ENCODE measurements at places on chromosomes 7 and 10. TPM values are rescaled to one million over a fixed set of nuclear protein-coding genes. Genes with fewer than 3 reads are reported as not detected.

Gene CHST3
- 24.1 TPM for total RNA-seq

Gene HIPK2
- 40.9 TPM for total RNA-seq

Gene SDK1
- 18.6 TPM for total RNA-seq

Gene MLLT10
- total RNA-seq, result 28.4 TPM

Gene STK32C
- 4.8 TPM for total RNA-seq

Gene AFAP1L2
- total RNA-seq, result 20.3 TPM

Gene PAX2
- total RNA-seq, result not detected

Gene PRTFDC1
- total RNA-seq, result 3.0 TPM

DNA sequence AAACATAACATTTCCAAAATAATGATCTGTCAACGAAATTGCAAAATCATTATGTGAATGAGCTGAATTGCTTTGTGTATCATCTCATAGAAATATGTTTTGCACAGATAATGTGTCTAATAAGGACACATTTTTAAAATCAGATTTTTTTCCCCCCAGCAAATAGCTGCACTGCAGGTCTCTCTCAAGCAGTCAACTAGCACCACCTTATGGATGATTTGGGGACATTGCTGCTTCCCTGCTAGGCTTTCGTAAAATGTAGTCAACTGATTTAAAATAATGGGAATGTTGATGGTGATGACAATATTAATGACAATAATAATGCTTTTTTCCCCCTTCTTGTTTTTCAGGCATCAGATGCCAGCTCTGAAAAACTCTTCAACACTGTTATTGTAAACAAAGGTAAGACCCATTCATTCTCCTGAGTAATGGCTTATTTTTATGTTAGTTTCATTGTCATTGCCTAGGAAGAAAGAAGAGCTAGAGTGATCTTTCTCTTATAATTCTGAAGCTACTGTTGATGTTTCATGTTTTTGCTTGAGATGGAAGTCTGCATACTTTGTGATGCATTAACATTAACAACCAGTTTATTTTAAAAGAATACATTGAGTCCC, 433.6 kb upstream of the GALNT17 start:
- no peak for DNase-seq

GRCh38 chr10:43048301-43049051, 28.4 kb upstream of the RET start:
- DNase-seq, result no peak

DNA sequence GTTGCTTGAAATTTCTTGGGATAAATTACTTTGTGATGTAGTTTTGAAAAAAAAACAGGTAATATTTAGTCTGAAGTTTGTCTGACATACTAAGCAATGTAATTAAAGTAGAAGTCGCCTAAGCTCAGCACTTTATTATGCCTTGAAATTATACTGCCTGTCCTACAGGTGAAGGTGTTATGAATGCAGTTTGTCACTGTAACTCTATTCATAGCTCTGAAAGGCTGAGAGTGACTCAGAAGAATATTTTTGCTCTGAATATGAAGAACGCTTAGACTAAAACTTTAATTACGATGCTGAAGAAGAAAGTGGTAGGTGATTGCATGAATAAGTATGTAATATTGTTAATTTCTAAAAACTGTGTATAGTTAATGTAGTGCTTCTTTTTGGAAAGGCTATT, 9.2 kb downstream of the CFTR start:
- no peak for DNase-seq

DNA sequence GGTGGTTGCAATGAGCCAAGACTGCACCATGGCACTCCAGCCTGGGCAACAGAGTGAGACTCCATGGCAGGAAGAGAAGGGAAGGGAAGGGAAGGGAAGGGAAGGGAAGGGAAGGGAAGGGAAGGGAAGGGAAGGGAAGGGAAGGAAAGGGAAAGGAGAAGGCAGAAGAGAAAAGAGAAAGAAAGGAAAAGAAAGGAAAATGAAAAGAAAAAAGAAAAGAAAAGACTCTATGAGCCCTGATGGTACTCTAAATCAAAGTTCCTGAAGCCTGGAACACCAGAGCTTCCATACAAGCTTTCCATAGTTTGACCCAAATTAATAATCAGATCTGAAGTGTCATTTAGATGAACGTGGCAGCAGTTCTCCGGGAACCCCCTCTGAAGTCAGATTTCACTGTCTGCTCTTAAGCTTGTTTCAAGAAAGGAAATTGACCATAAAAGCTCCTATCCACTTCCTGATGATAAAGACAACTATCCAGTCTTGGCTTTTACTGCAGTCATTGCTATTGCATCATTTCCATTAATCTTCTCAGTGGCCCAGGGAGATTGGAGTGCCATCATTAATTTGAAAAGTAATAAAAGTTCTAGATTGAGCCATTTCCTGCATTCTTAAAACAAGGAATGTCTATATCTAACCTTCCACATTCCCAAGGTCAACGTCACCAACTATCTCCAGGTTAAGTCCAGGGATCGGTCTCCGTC, 44.2 kb upstream of the FRMD4A start:
- DNase-seq, result no peak

DNA sequence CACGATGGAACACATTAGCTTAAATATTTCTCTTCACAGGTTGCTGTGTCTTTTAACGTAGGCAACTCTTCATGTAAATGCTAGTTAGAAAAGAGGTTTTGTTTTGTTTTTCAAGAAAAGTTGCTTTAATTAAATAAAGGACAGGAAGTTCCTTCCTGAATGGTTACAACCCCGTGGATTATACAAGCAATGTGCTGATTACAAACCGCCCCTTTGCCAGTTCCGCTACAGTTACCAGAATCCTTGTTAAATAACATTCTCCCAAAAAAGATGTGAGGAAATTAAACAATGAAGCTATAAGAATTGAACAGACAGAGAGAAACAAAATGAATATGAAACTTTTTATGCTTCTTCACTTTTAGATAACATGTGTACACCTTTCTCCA, 75.1 kb downstream of the LYZL2 start:
- no peak for DNase-seq

- DNase-seq, result no peak
Observed at GRCh38 chr7:139153832-139154231, 44.3 kb upstream of the ZC3HAV1 start.

GRCh38 chr10:49309691-49310411, 10.9 kb downstream of the C10orf71 start:
- DNase-seq, result no peak

DNA sequence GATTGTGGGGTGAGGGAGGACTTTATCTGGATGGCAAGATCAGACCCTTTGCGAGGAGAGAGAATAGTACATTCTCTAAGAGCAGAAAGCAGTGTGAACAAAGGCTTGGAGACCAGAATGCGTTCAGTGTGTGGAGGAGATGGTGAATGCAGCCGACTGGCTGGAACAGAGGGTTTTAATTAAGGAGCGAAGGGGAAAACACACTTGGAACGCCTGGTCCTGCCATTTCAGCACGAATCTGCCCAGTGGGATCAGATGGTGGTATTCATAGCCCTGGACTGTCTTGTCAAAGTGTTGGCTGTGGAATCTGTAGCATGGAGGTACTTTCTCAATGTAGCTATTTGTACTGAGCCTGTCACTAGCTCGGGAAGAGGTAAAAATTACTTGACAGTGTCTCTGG, 260.9 kb downstream of the SLC25A13 start:
- DNase-seq, result no peak

DNA sequence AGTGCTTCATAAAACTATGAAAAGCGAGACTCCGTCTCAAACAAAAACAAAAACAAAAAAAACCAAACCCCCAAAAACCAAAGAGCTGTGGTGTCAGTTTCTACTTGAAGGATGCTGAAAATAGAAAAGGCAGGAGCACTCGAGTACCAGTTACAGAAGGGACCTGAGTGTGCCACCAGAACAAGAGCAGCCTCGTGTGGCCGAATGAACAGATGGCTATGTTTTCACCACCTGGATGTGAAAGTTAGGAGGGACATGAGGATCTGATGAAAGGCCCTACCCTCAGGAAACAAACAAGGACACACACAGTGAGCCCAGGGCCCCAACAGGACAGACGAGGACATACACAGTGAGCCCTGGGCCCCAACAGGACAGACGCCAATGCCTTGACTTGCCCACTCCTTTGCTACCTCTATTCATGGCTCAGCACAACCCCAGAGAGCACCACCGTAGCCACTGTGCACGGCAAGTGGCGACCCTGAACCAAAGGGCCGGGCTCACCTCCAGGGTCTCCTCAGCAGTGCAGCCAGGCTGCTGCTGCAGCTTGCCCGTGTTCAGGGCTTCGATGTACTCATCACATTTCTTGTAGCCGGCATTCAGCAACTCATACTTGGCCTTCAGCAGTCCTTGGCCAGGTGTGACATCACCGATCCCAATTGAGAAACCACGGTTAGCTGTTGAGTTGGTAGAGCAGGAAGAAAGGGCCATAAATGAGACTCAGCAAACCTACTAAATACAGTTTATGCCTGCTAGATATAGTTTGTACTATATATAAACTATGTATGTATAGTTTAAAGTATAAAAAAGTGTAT, 24.9 kb downstream of the POLR3A start:
- DNase-seq, result no peak

DNA sequence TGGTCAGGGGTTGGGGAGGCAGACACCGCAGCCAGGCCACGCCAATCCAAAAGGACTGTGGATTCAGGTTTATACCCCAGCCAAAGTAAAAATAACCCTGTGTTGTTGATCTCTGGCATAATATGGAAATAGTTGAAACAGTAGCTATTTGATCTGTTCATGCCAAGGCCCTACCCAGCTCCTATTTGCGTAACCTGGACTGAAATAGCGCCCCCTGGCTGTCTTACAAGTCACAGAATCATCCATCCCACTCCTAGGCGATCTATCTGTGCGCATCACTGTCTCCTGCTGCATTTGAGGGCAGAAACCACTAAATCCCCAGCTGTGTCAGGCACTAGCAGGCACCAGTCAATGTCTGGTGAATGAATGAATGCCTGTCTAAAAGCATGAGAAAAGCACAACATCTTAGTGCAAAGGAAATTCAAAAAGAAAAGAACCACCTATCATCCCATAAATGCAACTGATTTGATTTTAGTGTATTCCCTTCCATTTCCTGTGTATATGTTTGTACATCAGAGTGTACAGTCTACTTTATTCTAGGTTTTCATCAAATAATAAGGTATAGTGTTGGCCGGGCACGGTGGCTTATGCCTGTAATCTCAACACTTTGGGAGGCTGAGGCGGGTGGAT, 160.0 kb downstream of the SLIT1 start:
- no peak for DNase-seq

- no peak for DNase-seq
Observed at GRCh38 chr7:81624650-81625631, 144.9 kb downstream of the HGF start.

DNA sequence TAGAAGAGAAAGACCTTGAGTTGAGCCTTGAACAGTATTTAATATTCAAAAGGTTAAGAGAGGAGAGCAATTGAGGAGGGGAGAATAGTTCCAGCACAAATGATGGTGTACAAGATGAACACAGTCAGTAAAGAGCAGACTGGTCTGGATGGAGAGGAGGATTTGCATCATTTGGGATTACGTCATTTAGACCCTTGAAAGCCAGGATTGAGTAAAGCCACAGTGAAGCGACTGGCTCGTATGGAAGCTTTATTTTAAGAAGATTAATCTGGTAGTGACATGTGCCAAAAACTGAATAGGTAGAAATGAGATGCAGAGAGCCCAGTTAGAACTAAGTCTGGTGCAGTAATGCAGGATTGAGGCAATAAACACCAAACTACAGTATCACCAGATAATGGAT, 52.6 kb downstream of the TRUB1 start:
- DNase-seq, result no peak

- no peak for DNase-seq
Observed at GRCh38 chr10:3239066-3239919, 66.7 kb upstream of the PITRM1 start.

- DNase-seq, result no peak
Observed at GRCh38 chr10:7302930-7303557, 107.8 kb downstream of the SFMBT2 start.

- no peak for DNase-seq
Observed at GRCh38 chr7:79227044-79227443, 226.4 kb downstream of the MAGI2 start.

- no peak for DNase-seq
Observed at GRCh38 chr7:1452205-1452604, 7.1 kb downstream of the MICALL2 start.

DNA sequence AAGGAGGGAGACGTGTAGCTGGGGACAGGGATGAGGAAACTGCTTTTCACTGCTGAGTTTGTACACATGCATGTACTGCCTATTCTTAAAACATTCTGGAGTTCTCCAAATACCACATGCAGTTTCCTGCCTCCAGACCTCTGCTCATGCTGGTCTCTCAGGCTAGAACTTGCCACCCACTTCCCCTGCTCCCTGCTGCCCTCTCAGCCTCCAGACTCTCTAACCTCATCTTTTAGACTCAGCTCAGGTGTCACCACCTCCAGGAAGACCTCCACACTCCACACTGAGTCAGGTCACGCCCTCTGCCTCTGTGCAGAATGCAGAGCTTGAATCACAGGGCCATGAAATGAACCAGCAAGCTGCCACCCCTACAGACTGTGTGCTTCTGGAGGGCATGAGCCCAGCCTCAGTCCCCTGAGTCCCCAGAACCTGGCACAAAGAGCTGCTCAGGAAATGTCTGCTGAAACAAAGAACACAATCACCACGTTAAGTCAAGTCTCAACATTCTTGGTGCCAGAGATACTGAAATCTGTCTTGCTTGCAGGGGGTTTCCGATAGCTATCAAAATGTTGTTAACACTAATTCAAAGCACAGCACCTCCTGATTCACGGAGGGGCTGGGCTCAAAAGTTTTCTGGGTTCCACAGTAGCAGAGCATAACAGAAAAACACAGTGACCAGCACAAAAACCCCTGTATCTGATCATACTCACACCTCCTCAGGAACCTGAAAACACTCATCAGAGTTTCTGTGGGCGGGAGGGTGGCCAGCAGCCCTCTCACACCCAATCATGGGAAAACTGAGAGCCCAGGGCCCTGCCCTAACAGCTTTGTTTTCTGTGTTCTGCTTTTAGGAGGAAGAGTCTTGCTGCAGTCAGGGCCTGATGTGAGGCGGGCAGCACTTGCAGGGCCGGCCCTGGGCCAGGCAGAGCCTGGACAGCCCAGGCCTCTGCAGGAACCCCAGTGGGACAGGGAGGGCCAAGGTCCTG, 21.1 kb downstream of the FAM53B start:
- no peak for DNase-seq

GRCh38 chr10:59960751-59961150, 54.4 kb upstream of the CCDC6 start:
- DNase-seq, result no peak

DNA sequence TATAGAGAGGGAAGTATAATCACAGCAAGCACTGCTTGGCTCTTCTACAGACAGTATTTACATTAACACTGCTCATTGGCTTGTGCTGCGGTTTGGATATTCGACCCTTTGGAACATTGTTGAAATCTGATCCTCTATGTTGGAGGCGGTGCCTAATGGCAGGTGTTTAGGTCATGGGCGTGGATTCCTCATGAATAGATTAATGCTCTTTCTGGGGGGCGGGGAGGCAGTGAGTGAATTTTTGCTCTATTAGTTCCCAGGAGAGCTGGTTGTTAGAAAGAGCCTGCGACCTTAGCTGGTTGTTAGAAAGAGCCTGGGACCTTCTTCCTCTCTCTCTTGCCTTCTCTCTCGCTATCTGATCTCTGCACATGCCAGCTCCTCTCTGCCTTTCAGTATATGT, 77.3 kb upstream of the SVIL start:
- DNase-seq, result no peak

Data from esophagus muscularis mucosa (tissue), 4 donors.